Activated CD4-positive, alpha-beta T cell treated with anti-CD3 and anti-CD28 coated beads, Interleukin-2, amount 50 U/mL, for 48 hours (primary cell): ENCODE measurements at places on chromosomes 1 and 21.

DNA sequence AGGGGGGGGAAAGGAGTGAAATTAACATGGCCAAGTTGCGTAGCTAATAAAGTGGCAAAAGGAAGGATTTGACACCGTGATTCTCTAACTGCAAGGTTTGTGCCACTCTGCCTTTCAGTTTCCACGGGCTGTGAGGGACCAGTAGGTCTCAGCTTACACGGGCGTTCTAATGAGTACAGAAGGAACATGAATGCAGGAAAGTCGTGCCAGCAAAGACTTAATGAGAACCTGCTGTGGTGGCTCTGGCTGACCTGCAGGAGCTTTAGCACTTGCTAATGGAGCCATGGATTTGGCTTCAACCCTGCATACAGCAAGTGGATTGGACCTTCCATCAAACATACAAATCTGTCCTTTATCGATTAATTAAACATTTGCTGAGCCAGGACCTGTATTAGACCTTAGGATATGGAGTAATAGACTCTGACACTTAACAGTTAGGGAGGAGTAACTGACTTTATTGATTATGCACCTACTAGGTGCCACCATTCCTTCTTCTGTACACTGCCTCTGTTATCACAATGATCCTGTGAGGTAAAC, 15.1 kb upstream of the PITHD1 start:
- DNase-seq: no peak

GRCh38 chr1:179066471-179066870, 15.4 kb upstream of the TOR3A start:
- no peak for DNase-seq

GRCh38 chr1:244065960-244066388, 14.9 kb downstream of the ZBTB18 start:
- no peak for DNase-seq

- DNase-seq: no peak
Observed at GRCh38 chr1:154483941-154484803, 17.8 kb upstream of the TDRD10 start.

DNA sequence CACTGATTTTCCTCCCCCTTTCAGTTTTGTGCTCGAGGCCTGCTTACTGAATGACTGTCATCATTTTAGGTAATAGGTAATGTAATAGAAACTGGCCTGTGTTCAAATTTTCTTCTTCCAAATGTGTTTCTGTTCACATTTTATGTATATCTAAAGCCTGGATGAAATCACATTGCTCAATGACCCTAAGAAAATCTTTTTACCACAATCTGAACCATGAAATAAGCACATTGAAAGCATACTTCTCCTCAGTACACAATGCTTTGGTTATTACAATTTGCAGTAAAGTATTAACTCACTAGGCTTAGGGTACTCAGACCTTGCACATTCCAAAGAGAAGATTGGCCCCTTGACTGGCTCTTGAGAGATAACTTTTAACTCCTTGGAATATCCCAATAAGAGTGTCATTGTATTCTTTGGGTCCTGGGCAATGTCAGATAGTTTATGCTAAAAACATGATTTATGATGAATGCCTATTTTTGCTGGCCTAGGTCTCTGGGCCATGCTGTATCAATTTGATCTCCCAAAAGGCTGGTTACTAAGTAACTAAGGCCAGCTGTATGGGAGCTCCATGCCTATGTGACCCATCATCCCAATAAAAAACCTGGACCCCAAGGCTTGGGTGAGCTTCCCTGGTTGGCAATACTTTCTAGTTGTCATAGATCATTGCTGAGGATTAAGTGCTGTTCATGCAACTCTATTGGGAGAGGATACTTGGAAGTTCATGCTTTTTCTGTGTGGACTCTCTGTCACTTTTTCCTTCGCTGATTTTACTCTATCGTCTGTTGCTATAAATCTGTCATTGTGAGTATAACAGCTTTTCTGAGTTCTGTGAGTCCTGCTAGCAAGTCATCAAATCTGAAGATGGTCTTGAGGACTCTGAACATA, 293.9 kb downstream of the GRIK1 start:
- DNase-seq: no peak

DNA sequence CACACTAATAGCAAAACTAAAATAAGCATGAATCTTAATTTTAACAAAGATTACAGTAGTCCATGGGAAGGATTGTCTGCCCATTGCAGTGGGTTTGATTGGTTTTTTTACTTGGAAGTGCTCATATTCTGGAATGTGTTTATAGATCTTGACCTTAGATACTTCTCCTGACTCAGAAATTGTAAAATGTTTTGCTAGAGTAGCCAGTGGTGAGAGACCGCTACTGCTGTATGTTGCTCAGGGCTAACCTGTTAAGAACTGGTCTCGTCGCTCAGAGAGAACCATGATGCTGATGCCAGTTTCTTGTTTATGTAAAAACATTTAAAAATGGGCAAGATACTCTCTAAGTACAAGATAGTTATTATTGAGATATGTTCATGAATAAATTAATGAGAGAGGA, 99.9 kb downstream of the ROR1 start:
- no peak for DNase-seq

- DNase-seq: no peak
Observed at GRCh38 chr1:64291931-64292330, 88.5 kb downstream of the UBE2U start.

DNA sequence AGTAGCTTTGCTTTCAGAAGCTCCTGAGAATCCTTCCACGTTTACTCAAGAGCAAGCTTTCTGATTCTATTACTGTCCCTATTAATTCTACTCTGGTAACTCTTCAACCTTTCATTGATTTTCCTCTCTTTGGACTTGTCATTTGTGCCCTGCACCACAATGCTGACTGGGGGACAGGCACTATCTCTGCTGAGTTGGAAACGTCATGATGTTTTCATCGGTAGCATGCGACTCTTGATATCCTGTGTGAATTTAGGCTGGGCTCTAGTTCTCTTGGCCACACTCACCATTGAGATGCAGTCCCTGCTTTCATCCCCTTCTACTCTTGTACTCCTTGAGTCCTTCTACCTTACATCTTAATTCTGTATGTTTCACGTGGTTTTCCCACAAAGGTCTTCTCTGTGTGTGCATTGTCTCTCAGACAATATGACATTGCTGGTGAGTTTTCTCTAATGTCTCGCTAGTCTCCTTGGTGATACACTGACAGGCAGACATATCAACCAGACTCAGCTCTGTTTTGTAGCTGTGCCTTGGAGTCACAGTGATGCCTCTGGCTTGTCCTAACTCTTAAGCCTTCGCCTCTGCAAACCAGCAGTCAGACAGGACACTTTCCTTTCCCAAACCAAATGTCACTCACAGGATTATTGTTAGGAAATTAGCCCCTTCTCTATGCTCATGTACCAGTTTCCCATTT, 223.6 kb upstream of the ADGRL2 start:
- no peak for DNase-seq

DNA sequence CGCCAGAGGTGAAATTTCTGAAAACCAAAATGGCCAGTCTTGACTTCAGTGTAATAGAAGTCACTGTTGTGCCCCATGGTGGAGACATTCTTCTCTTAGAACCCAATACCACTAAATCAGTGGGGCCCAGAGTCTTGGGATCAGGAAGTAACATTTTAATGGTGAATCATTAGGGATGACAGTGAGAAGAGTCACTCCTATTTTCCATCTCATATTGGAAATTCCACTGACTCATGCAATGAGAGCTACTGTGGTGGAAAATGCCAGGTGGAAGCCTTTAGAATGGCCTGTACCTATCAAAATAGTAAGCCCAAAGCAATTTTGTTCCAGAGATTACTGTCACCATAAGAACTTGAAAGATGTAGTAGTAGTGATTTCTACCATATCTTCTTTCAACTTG, 20.6 kb upstream of the PPM1J start:
- no peak for DNase-seq

DNA sequence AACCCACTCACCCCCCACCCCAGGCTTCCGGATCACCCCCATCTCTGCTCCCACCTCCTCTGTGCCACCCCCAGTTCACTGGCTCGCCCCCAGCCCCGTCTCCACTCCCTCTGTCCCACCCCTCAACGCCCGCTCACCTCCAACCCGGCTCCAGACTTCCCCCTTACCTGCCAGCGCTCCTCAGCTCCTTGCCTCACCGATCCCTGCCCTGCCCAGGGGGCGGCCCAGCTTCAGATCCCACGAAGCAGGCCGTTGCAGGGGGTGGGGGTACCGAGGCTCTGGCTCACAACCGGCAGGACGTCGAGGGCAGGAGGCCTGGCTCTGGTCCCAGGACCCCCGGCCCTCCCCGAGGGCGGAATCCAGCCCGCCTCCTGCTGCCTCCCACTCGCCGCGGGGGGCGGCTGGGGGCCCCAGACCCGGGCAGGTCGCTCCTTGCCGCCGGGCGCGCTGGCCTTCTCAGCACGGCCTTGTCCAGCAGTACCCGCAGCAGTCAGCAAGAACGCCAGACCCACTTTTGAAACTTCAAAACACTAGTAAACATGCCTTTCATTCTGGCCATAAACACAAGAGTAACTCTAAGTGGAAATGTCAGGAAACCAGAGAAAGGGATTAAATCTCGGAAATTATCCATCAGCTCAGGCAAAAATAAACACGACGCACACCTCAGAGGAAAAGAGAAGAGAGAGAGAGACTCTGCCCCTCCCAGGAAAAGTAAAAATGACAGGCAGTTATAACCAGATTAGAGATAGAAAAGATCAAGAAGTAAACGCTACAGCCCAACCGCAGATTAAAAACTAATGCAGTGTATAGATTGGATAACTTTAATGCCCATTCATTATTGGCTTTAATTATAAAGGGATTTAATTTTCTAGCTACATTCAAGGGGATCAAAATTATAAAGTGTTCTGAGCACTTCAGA, 1.0 kb upstream of the FAM89A start:
- DNase-seq: no peak

DNA sequence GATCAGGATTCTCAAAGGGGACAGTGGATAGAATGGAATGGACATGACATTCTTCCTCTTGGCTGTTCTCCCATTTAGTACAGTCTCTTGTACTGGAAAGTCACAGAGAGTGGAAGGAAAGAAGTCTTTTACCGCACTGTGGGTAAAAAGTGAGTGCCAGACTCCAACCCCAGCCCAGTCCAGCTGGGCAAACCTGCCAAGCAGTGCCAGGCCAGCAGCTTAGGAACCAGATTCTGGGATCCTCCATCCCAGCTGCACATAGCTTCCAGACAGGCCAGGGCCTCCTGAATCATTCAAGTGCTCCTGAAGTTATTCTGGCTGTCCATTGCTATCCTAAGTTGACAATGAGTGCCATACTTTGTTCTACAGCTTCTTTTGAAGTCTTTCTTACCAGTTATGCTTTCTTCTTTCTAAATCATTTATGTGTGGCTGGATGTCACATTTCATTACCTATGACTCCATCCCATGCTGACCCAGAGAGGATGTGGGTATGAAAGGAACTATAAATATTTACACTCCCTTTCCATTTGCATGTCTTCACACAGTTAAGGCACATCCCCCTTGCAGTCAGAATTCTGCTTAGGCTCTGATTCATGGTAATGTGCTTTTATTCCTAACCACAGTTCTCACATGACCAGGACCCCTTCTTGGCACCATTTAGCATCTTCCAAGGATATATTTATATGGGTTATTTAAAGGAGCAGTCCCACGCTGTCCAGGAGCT, 88.9 kb downstream of the AK5 start:
- DNase-seq: no peak

DNA sequence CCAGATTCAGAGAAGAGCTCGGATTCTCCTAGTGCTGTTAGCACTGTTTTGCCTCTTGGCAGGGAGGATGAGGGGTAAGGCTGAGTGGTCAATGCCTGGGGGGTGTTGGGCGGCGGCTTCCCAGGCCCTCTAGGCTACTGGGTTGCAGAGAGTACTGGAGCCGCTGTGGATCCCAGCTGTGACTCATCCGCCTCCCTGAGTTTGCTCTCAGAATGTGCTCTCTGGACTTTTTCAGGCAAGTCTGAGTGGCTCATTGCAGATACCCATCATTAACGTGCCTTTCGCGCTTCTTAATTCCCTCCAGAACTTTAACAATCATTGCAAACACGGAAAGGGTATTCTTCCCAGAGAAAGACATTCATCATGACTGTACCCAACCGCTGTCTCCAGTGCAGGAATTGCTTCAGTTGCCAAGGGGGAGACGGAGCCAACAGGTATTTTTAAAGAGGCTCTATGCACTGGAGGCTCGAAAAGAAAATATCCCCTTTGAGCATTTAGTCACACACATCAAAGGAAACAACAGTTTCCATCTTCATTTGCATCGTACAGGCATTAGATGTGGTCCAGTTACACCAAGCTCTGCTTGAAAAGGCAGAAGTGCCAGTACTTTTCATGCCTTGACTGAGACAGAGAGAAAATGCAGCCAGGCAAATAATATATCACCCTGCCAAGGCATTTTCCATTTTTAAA, 14.4 kb upstream of the CAMTA1 start:
- no peak for DNase-seq

GRCh38 chr1:47433477-47434050, 4.3 kb upstream of the FOXD2 start:
- DNase-seq: no peak

DNA sequence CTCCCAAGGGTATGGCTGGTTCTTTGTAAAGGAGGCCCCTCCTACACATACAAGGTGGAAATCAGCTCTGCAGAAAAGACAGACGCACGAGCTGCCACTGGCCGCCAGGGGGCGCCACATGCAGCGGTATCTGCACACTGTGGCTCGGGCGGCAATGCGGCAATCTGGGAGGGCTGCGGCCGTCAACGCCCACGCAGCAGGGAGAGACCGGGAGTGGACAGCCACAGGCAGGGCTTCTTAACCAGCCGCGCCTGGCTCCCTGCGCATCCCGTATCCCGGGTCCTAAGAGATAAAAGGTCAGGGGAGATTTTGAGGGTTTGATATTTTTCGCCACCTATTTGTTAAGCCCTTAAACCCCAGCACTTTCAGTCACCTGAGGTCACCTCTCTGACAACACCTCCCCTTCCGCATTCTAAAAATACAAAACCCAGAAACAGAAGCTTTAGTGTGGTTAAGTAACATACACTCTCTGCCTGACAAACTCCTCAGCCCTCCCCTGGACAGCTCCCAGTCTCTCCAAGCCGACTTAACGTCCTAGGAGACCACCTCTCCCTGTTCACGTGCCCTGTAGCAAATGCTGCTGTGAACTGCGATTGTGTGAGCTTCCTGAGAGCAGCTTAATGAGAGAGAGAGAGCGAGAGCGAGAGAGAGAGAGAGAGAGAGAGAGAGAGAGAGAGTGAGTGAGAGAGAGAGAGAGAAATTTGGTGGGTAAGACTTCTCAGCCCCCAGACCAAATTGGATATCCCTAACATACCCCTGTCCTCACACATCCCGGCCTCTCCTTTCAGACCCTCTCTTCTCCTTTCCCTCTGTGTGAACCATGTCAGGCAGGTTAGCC, 13.5 kb upstream of the KCNA2 start:
- peak; percentile 90 for DNase-seq
